ENCODE measurements at places on chromosomes 13 and 19. TPM values are rescaled to one million over a fixed set of nuclear protein-coding genes. Genes with fewer than 3 reads are reported as not detected.

The PRR36 gene
- total RNA-seq: not detected

The YJEFN3 gene
- total RNA-seq: 2.4 TPM

The UBE2M gene
- 106 TPM for total RNA-seq

- peak; percentile 94 for DNase-seq
These were observed 75.1 kb downstream of the GNG7 start for GRCh38 chr19:2627319-2627829.

DNA sequence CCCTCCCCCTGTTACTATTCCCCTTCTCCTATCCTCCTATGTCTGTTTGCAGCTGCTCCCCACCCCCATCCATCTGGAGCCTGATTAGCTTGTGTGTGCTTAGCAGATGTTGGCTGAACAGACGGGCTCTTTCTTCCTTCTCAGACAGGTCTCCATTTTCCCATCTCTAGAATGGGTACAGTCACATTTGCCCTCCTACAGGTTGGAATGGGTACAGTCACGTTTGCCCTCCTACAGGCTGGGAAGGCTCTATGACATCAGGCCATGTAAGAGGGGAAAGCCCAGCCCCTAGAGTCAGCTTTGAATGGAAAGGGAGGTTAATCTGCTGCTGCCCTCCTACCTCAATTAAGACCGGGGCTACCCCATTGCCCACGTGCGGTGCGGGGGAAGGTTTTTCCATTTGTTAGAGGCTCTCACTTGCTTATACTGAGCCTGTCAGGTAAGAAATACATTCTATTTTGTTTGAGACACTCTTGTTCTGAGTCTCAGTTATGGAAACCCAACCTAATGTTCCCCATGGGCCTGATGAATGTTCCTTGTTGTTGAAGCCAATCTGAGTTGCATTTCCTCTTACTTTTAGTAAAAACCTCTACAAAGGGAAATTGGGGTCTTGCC is 2.2 kb upstream of the CLEC17A start:
- DNase-seq: no peak
